CD4-positive, alpha-beta T cell treated with Interleukin-6 at 100 ng/mL for 8 hours (primary cell): ENCODE measurements at places on chromosomes 7 and 10.

DNA sequence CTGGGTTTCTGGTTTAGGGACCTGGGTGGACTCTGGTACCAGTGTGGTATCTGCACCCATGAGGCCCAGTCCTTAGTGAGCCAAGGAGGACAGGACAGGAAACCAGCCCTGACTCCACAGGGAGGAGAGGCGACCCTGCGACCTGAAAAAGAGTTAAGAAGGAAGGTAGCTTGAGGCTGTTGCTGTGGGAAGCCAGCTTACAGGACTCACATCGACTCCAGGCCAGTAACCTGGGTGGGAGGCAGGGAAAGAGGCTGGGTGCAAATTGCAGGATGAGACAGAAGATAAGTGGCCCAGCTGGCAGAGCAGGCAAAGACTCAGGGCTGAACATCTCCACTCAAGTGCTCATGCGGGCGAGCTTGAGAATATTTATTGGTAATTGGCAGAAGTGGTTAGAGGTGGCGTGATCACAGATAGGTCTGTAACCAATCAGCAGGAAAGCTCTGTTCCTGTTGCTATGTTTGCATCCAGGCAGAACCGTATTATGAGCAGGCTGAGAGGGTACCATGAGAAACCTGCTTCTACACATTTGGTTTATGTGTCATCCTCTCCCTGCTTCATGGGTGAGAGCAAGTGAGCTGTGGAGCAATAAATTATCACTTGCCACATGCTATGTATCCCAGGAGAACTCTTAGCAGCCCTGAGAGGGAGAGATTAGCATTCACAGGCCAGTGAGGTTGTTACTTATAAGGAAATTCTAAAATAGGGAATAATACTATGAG lies 11.0 kb downstream of the TLL2 start:
- no peak for DNase-seq

DNA sequence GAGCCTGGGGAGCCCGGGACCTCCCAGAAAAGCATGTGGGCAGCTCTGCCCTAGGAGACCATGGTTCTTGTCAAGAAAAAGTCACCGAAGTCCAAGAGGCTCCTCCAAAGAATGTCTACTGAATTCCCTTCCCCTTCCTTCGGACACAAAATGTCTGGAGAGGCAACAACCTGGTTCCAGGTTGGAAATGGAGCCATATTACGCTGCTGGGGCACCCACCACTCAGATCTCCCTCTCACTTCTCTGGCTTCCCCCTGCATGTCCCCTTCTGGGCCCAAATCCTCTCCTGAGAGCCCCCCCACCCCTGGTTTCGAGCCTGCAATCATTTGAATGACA lies 52.6 kb downstream of the RGS10 start:
- DNase-seq = no peak

DNA sequence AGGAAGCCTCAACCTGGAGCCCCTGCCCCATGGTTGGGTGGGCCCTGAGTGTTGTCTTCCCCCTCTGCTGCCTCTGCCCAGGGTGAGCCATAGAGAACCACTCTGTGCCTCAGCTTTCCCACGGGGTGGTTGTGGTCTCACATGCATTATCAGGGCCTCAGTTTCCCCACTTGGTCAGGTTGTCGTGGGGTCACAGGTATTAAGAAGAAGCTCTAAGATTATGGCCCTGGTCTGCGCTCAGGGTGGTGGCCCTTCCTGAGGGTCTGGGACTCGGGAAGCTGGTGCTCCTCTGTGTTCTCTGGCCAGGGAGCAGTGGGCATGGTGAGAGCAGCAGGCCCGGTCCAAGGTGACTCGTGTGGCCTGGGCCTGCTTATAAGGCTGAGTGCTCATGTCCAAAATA lies 17.8 kb downstream of the LRRC27 start:
- DNase-seq = no peak

- no peak for DNase-seq
Observed at GRCh38 chr7:65749518-65749917, 123.4 kb upstream of the VKORC1L1 start.

- DNase-seq = peak; percentile 8
Observed at GRCh38 chr7:7595451-7595850, 28.8 kb downstream of the MIOS start.

GRCh38 chr7:81908220-81908619 lies 138.4 kb upstream of the HGF start:
- DNase-seq = no peak

- no peak for DNase-seq
Observed at GRCh38 chr7:151280388-151281019, 32.0 kb upstream of the SMARCD3 start.

DNA sequence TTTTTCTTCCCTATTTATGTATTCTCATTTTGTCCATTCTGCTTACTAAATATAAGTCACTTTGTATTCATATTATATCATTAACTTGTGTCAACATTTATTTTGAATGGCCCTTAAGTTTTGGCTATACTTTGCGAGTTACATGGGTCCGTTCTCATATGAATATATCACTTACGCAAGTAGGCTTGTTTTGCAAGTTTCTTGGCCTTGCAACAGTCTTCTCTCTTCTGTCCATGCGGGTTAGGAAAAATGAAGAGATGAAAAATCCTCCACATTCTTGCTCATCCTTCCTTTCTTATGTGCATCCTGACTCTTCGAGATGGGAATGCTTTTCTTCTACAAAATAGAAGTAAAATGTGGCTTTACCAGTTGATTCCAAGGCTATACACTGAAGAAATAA lies 82.8 kb downstream of the GPR158 start:
- DNase-seq = no peak

GRCh38 chr10:44369854-44370253 lies 15.0 kb downstream of the CXCL12 start:
- DNase-seq = no peak

- no peak for DNase-seq
Observed at GRCh38 chr7:155278921-155279320, 18.8 kb upstream of the INSIG1 start.

DNA sequence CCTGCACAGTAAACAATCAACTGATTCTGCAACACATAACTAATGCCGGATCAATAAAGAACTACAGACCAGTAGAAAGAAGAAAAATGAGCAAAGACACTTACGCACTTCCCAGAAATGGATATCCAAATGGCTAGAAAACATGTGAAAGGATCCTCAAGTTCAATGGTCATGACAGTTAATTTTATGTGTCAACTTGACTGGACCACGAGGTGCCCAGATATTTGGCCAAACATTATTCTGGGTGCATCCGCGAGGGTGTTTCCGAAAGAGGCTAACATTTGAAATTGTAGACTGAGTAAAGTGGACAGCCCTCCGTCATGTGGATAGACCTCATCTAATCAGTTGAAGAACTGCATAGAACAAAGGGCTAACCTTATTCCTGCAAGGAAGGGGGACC lies 102.0 kb downstream of the SFMBT2 start:
- DNase-seq = no peak

DNA sequence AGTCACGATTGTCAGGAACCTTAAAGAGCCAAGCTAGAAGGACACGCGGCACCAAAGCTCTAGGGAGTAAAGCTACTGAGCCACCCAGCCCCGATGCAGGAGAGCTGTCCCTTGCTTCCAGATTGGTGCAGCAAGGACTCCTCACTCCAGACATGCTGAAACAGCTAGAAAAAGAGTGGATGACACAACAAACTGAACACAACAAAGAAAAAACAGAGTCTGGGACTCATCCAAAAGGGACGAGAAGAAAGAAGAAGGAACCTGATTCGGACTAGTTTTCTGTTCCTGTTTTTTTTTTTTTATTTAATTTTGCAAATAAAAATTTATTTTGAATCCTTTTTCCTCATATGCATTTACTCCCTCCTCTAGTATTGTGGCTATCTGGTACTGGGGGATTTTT lies 11.4 kb upstream of the HKDC1 start:
- DNase-seq = no peak

GRCh38 chr7:93374345-93374940 lies 142.3 kb downstream of the VPS50 start:
- no peak for DNase-seq

DNA sequence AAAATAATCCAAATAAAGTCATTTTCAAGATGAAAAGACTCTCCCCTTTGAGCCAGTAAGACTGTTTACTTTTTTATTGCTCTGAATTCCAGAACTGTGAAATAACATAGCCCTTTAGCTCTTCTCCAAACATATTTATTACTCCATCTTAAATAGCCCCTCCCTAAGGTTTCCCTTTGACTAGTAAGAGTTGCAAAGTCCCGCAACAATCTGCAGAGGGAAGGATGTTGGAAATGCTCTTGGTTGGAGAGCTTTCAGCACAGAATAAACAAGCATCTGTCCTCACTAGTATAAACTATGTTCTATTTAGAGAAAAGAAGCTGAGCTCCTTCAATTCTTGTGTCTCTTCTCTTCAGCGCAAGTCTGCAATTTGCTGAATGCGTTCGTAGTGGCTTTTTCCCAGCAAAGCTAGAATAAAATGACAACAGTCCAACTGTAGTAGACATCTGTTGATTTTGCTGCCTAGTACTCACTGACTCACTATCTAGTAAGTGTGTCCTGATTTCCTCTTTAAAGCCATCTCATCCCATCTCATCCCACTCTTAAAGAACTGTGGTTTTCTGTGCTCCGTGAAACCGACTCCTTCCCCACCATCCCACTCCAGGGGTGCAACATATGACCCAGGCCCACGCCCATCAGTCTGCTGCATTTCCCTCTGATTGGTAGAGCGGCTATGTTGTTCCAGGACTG lies 104.0 kb downstream of the FAM107B start:
- no peak for DNase-seq
